ENCODE measurements at places on chromosomes 13 and 19. TPM values are rescaled to one million over a fixed set of nuclear protein-coding genes. Genes with fewer than 3 reads are reported as not detected.

The MIA gene
- 1.3 TPM for total RNA-seq

DNA sequence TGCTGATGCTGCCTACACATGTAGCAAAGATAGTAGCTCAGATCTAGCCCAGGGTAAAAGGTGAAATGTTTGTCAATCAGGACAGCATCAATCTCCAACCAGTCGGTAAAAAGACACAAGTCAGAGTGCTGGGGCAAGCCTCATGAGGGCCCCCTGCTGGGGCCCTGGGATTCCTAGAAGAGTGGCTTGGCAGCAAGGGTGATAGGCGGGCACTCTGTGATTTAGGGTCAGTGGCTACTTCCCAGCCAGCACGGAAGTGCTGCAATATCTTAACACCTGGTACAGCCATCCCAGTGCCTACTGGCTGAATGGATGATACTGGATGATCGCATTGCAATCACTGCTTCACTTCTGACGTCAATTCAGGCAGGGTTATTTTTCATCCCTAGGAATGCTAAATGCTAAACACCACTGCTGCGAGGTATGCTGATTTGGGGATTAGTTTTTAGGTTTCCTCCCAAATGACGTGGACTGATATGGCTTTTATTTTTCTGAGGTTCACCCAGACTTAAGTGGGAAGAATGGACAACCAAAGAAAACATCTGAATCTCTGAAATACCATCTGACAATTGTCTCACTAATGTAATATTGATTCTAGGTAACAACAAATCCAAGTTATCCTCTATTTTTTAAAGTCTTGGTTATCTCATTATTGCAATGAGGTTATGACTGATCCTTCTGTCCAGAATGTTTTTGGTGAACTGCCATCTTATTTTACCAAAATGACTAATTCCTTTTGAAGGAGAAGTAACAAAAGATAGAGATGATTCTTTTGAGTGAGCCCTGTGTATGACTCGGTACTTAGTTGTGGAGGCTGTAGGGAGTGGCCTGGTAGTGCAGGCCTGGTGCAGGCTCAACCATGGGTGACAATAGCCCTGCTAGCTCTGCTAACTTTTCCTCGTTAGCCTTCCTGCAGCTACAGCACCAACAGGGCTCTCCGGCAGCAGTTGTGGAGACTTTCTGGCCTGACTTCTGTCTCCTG lies 432.5 kb downstream of the FGF9 start:
- ATAC-seq = no peak

- no peak for ATAC-seq
Measured at GRCh38 chr19:50601407-50602088, 33.3 kb upstream of the LRRC4B start.

DNA sequence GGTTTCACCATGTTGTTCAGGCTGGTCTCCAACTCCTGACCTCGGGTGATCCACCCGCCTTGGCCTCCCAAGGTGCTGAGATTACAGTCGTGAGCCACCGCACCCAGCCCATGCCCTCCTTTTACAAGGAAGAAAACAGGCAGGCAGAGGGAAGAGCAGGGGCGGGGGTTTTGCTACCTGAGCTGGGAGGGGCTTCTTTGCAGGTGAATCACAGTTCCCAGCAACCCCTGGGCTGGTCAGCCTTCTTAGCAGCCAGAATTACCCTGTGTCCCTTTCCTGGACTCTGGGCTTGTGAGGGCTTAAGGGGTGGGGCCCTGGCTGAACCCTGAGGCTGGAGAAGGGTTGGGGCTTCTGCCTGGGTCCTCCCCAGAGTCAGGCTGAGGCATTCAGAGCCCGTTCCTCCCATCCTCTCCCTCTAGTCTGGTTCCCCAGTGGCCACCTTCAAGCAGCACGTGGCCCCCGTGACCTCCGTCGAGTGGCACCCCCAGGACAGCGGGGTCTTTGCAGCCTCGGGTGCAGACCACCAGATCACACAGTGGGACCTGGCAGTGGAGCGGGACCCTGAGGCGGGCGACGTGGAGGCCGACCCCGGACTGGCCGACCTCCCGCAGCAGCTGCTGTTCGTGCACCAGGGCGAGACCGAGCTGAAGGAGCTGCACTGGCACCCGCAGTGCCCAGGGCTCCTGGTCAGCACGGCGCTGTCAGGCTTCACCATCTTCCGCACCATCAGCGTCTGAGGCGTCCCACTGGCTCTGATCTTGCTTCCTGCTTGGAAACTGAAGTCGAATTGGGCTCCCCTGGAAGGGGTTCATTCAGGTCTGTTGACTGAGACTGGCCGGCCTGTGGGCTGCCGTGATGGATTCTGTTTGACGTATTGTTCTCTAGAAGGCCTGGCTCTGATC lies 2.8 kb upstream of the KCNJ14 start:
- ATAC-seq = no peak

- ATAC-seq = peak; percentile 47
Measured at GRCh38 chr13:54226876-54227275, 1198.3 kb downstream of the OLFM4 start.

- no peak for ATAC-seq
Measured at GRCh38 chr13:31227870-31228269, 28.1 kb downstream of the B3GLCT start.

The FCAR gene
- not detected for total RNA-seq

DNA sequence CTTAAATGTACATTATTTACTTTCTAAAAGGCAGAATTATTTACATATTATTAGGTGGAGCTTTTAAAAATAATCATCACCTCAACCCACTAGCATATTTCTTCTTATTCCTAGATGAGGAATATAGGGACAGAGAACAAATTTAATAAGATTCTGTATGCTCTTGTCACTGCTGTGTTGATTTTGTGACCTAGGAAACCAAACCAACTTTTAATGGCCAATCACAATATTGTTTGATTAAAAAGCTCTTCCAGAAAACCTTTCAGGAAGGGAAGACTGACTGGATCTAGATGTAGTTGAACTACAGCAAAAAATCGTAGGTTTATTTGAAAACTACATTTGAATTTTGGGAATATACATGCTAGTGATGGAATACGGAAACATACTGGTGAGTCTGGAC lies 91.8 kb upstream of the RAP2A start:
- ATAC-seq = peak; percentile 26

DNA sequence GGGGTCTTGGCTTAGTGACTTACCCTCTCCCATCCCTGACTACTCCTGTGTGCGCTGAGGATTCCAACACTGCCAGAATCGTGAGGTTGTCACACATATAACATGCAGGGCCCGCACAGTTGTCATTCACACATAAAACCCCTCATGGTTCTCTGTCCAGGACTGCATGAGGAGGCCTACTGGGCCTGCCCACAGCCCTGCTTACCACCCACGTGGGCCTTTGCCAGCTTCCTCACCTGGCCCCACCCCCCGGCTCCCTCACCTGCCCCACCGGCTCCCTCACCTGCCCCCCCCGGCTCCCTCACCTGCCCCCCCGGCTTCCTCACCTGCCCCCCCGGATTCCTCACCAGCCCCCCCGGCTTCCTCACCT lies 197.2 kb downstream of the TEX29 start:
- peak; percentile 25 for ATAC-seq

The ZNF724 gene
- 2.0 TPM for total RNA-seq

DNA sequence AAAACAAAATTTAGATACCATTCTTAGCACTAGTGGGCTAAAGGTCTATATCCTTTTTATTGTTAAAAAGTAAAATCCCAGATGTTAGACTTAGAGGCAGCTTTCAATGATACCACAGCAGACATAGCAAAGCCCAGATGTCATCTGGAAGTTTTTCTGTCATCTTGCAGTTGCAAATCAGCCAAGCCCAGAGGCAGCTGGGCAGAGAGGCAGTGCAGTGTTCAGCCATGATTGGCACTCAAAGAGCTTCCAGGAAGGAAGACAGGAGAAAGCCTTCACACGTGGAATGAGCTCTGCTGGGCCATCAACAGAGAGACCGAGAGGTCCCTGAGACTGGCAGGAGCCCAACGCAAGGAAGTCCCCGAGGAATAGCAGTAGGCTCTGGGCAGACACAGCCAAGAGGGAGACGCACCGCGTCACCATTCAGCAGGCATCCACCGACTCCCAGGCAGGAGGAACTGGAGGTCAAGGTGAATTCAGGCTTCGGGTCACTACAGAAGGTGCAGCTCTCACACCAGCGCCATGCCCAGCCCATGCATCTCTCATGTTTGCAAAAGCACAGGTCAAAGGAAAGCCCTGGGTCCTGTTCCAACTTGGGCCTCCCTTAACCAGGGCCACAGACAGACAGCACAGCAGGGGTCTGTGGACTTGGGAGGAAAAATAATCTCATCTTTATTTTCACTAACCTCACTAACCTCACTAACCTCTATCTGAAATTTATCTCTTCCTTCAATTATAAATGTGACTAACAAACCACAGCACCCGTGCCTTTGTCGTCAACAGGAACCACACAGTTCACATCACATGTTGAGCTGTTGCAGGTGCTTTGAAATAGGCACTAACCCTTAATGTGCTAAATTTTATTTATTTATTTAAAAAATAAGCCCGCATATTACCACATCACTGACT lies 54.9 kb downstream of the TUBGCP3 start:
- no peak for ATAC-seq

GRCh38 chr13:32932376-32932775 lies 83.8 kb upstream of the KL start:
- ATAC-seq = no peak

DNA sequence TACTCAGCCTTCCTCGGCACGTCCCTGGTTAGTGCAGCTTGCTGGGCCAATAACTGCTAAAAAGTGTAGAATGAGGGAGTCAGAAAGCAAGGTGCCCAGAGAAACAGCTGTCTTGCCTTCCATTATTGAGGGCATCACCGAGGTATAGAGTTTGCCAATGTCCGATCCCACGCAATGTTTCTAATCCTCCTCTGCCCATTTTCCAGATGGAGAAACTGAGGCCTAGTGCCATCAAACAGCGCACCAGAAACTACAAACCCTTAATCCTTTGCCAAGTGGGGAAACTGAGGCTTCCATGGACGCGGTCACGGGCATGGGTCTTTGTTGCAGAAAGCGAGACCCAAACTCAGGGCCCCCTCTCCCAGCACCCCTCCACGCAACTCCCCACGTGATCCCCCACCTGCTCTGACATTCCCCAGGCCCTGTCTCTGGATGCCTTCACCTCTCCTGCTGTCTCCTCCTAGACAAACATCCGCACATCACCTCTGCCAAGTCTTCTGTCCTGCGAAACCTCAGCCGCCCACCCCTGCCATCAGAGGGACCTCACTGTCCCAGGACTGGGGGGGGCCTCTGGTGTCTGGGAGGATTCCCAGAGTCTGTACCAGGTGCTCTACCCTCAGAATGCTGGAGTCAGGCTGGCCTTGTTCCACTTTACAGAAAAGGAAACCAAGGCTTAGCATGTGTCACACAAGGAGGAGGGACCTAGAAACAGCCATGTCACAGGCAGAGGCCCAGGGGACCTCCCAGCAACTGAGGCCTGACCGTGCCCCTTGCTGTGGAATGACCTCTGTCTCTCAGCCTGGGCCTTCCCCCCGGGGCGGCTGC lies 930 bp upstream of the PDE4C start:
- ATAC-seq = no peak

GRCh38 chr19:2145831-2146241 lies 5.5 kb downstream of the AP3D1 start:
- peak; percentile 67 for ATAC-seq

The PGLYRP1 gene
- not detected for total RNA-seq

The FUT2 gene
- 4.7 TPM for total RNA-seq

The CPB2 gene
- not detected for total RNA-seq

- ATAC-seq = no peak
Measured at GRCh38 chr19:13669780-13670355, 94.5 kb upstream of the MRI1 start.

The SLC46A3 gene
- total RNA-seq = 4.5 TPM

The LRRC4B gene
- total RNA-seq = 46.2 TPM

DNA sequence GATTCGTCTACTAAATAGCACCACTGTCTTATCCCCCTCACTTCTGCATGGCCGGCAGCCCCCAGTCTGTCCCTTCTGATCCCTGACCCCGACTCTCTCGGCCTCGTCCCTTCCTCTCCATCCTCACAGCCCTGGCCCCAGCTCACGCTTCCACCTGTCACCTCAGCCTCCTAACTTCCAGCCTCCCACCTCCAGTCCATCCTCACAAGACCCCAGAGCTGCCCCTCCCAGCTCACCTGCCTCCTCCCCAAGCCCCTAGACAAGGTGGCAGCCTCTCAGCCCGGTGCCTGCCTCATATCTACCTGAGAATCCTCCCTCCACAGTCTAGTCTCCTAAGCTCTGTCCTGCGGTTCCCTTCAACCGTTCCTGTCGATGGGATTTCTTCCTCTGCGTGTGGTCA lies 10.0 kb downstream of the KCNC3 start:
- no peak for ATAC-seq

- no peak for ATAC-seq
Measured at GRCh38 chr13:98353750-98354149, 176.7 kb upstream of the RNF113B start.

GRCh38 chr13:80037505-80037888 lies 303.4 kb downstream of the SPRY2 start:
- peak; percentile 66 for ATAC-seq

The LGI4 gene
- 3.1 TPM for total RNA-seq

The RNF225 gene
- not detected for total RNA-seq

The PAK4 gene
- 8.0 TPM for total RNA-seq

The TEX29 gene
- total RNA-seq = not detected

- ATAC-seq = no peak
Measured at GRCh38 chr13:102152790-102153189, 249.1 kb downstream of the FGF14 start.

The NFIC gene
- 39.8 TPM for total RNA-seq

GRCh38 chr13:30796132-30796572 lies 60.8 kb downstream of the ALOX5AP start:
- ATAC-seq = no peak

DNA sequence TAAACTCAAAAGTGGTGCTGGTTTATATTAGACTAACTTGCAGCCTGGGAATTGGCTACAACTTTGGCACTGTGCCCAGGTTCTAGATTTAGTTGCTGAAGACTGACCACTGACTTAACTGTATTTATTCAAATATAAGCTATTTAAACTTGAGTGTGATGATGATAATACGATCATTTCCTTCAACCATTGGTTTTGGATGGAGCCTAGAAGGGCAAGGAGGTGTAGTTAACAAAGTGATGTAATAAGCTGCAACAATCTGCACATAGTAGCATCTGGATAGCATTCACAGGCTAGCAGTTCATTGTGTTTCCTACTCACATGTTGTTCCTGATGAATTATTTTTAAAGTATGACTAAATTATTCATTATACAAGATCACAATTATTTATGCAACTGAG lies 55.2 kb upstream of the DACH1 start:
- ATAC-seq = no peak

- peak; percentile 53 for ATAC-seq
Measured at GRCh38 chr19:4518345-4519171, at the start of gene PLIN4. Gene PLIN4 (minus strand): TSS chr19:4518486. CDS start chr19:4518272, 214 bp downstream.

- peak; percentile 10 for ATAC-seq
Measured at GRCh38 chr19:10226376-10227025, 4.6 kb downstream of the S1PR2 start.

The PLVAP gene
- total RNA-seq = 0.14 TPM

- no peak for ATAC-seq
Measured at GRCh38 chr13:58919551-58919950, 1244.2 kb downstream of the DIAPH3 start.

The KIR2DL1 gene
- not detected for total RNA-seq

The CYP2A7 gene
- not detected for total RNA-seq

GRCh38 chr13:20714563-20715329 lies 11.2 kb downstream of the IL17D start:
- ATAC-seq = no peak

The CRB3 gene
- 0.56 TPM for total RNA-seq

All from motor neuron (in vitro differentiated cells).